ENCODE measurements at places on chromosomes 13 and 19. TPM values are rescaled to one million over a fixed set of nuclear protein-coding genes. Genes with fewer than 3 reads are reported as not detected.
A peak's percentile ranks its signal among the peaks of the same experiment; 100 is the strongest.

GRCh38 chr13:40657951-40658350 is 8.5 kb downstream of the FOXO1 start:
- DNase-seq, result no peak

- DNase-seq, result no peak
Observed at GRCh38 chr19:35330475-35330874, 1.5 kb downstream of the CD22 start.

DNA sequence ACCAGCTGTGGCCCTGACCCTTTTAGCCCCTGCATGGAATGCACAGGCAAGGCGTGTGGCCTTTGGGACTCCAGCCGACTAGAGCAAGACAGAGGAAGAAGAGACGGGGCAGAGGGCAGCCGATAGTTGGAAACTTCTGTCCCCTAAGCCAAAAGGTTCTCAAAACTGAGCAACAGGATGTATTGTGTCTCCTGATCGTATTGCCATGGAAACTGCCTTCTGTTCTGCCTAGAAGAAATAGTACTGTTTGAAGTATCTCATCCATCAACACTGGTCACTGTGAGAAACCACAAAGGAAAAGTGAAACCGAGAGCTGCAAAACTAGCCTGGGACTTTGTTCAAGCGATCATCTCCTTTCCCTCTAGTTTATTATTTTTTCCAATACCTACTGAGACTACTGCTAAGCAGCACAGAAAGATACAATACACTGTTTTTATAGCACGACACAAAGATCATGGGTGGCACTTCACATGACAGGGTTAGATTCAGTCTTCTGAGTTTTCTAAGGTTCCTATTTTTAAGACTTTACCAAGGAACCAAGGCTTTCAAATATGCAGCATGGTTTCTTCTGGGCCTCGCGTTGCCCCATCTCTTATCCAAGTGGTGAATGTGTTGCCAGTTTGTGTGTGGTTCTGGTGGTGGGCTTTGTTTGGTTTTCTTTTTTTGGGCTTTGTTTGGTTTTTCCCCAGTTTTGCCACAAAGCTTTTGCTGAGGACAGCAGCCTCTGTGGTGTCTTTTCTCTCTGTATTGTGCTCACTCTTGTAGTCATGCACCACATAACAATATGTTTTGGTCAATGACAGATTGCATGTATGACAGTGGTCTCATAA is 49.3 kb upstream of the GPR183 start:
- peak; percentile 74 for DNase-seq

The ZNF382 gene
- total RNA-seq, result 8.8 TPM

The SBK3 gene
- not detected for total RNA-seq

DNA sequence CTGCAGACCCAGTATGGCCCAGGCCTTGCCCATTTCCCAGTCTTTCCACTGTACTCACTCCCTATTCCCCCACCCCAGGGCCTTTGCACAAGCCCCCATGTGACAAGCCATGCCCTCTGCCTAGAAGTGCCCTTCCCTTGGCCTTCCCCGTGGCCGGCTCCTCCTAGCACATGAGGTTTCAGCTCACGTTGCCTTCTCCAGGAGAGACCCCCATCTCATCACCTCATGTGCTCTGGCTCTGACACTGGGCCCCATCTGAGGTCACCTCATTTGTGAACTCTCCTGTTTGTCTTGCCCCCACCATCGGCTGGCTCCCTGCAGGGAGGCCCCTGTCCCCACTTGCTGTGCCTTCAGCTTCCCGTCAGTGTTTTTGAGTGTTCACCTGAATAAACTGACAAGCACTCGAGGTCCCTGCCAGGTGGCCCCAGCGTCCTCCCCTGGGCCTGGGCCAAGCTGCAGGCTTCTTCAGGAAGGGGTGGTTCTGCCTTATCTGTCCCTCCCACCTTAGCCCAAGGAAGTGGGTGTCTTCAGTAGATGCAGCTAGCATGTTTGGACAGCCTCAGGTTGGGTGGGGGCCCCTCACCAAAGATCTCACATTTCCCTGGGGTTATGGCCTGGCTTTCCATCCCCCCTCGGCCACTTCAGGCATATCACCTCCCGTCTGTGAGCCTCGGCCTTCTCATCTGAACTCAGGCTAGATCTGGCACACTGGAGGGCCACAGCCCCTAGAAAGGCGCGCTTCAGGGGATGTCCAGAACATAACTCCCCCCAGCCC is 3.8 kb upstream of the SLC25A42 start:
- no peak for DNase-seq

GRCh38 chr19:15296353-15296752 is 36.0 kb downstream of the BRD4 start:
- DNase-seq, result no peak

DNA sequence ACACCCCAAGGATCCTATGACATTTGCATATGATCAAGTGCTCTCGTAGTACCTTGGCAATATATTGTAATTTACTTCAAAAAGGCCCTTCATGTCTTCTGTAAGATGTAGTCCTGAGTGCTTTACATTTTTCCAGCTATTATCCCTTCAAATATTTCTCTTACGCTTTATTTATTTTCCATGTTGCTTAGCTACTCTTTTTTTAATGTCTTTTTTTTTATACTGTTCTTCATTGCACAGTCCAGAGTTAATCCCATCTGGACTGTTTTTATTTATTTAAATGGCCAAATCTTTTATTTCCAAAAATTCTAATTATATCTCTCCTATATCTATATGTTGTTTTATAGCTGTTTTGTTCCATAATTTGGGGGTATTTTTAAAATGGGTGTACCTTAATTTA is 371.3 kb downstream of the SLC7A1 start:
- DNase-seq, result no peak

- no peak for DNase-seq
Observed at GRCh38 chr19:54875506-54875905, 1.5 kb downstream of the FCAR start.

The GRAMD1A gene
- 260 TPM for total RNA-seq

The IGFLR1 gene
- 138 TPM for total RNA-seq

The PRDX2 gene
- 279 TPM for total RNA-seq

The DENND1C gene
- total RNA-seq, result 70.0 TPM

- no peak for DNase-seq
Observed at GRCh38 chr19:14103310-14103709, 12.8 kb upstream of the SAMD1 start.

All from activated T-helper 2 cell treated with anti-CD3 and anti-CD28 coated beads, Interferon-gamma antibody, Interleukin-2, Interleukin-4, amounts not matched to agents 10 μg/mL and 5 μg/mL and 100 μg/mL, durations not matched to agents 14 hours and 24 hours and 36 hours (primary cell).